NCI-H1694 treated with DMSO at 0.1 percent for 48 hours (cell line): ENCODE measurements at places on chromosomes 12 and 14.

GRCh38 chr12:44628180-44628579 lies 247.9 kb downstream of the NELL2 start:
- no peak for DNase-seq

DNA sequence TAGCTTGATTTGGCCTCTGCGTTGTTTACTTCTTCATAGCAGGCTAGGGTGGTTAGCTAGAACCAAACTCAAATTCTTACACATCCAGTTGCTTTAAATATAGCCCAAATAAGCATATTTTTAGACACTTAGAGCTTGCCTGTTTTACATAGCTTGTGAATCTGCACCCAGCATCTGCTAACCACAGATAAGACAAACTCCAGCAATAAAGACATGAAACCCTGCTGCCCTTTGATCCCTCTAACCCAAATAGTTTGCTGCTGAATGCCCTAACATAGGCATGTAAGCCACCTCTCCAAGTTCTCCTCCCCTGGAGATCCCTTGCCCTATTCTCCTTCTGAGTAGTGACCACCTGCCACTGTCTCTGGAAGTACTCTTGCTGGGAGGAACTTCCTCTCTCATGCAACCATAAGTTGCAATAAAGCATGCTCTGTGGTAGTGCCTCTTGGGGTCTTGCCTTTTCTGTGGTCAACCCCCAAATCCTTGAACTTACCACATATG lies 185.6 kb downstream of the TMEM117 start:
- DNase-seq = no peak

- no peak for DNase-seq
Measured at GRCh38 chr12:106740818-106741217, 33.7 kb upstream of the RIC8B start.

DNA sequence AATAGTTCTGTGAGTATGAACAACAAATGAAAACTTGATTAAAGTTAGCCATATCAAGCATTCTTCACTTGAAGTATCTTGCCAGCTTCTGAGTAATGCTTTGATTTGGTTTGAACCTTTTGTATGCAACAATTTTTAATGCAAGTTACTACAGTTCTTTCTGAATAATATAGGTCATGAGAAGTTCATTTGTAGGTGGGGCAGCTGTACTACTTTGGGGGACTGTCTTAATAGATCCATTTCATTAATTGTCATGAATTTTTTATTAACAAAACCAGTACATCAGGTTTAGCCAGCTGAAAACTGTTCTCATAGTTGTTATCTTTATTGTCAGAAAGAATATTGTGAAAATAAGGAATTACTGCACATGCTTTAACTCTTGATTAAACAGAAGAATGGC lies 142.7 kb downstream of the FOXA1 start:
- DNase-seq = no peak

DNA sequence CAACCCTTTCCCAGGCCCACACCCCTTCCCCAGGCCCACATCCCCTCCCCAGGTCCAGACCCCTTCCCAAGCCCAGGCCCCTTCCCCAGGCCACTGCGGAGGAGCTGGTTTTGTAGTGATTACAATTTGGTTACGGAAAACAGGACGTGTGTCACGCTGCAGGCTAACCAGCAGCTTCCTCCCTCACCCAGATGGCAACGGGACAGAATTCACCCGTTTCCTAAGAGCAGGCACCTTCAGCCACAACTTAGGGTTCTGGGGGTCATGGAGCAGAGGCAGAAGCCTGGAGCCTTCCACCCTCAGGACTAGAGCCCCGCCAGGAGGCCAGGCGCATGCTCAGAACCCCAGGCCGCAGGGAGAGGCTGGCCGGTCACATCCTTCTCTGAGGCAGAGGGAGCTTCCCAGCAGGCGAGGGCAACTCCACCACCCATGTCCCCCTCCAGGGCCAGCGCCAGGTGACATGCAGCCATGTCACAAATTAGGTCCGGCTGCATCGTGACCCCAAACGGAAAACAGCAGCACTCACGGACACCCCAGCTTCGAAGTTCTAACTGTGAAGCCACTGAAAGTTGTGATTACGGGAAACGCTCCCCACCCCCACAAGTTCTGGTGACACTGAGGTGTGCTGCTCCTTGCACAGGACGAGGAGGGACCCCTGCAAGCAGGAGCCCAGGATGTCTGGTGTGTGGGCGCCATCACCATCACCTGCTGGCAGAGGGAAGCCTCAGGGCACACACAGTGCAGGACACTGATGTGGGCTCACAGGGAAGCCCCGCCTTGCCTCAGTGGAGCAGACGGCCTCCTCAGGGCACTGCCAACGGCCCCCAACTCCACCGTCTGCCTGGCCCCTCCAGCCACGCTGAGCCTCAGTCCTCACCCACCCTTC lies 7.7 kb downstream of the BRF1 start:
- no peak for DNase-seq

- no peak for DNase-seq
Measured at GRCh38 chr12:94435511-94435927, 24.1 kb downstream of the CEP83 start.

- no peak for DNase-seq
Measured at GRCh38 chr12:113142173-113142885, 6.8 kb upstream of the RASAL1 start.

GRCh38 chr14:77065851-77066577 lies 32.0 kb upstream of the CIPC start:
- DNase-seq = no peak

- DNase-seq = no peak
Measured at GRCh38 chr12:110107369-110108281, 16.5 kb upstream of the IFT81 start.

DNA sequence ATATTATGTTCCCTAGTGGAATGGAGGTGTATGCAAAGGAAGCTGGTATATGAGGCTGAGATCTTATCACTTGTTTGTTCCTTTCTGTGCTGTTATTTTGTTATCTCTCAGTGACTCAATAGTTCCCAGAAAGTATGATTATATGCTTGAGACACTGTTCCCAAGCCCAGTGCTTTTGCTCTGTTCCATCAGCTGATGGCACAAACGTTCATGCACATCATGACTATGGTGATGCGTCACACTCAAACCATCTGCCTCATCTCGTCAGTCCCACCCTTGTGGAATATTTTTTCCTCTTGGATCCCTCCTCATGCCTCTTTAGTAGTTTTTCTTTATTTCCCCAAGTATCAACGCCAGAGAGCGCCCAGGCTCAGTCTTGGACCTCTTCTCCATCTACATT lies 786.9 kb downstream of the AACS start:
- DNase-seq = no peak

- peak; percentile 39 for DNase-seq
Measured at GRCh38 chr14:45526715-45527549, 273.9 kb upstream of the MIS18BP1 start.

DNA sequence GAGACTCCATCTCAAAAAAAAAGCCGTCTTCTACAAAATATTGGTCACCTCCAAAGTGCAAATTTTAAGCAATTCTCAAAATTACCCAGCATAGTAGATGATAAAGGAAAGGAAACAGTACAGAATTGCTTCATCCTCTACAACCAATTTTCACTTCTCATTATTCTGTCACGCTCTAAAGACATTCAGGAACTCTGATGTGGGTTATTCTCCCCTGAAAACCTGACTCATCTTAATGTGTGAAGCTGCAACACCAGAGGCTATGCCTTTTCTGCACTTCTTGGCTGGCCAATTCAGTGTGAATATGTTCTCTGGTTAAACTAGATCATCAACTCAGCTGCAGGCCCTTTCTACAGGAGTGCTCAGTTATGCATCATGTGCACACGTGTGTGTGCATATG lies 11.0 kb downstream of the PTGER2 start:
- DNase-seq = no peak

- DNase-seq = no peak
Measured at GRCh38 chr12:110421159-110421661, 17.7 kb upstream of the ANAPC7 start.

GRCh38 chr14:88546621-88547385 lies 8.0 kb downstream of the PTPN21 start:
- DNase-seq = no peak

DNA sequence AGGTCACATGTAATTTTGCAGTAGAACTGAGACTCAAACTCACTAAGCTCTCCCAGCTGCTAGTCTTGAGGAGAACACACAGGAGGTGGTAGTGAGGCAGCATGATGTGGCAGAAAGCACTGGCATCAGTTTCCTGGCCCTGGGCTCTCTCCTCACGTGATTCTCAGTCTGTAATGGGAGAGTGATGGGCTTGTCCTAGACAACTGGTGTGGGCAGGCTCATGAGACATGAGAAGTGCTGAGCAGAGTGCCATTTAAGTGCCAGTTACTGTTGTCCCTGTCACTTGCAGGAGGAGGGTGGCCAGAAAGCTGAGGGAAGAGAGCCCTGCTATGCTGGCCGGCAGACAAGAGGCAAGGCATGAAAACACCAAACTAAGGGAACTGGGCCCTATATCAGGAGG lies 48.5 kb upstream of the OVCH1 start:
- no peak for DNase-seq

GRCh38 chr14:34699873-34700621 lies 14.3 kb downstream of the CFL2 start:
- DNase-seq = peak; percentile 100

- no peak for DNase-seq
Measured at GRCh38 chr14:24240110-24240918, 2.1 kb downstream of the TINF2 start.

GRCh38 chr14:59020382-59020781 lies 168.1 kb upstream of the DAAM1 start:
- peak; percentile 37 for DNase-seq

DNA sequence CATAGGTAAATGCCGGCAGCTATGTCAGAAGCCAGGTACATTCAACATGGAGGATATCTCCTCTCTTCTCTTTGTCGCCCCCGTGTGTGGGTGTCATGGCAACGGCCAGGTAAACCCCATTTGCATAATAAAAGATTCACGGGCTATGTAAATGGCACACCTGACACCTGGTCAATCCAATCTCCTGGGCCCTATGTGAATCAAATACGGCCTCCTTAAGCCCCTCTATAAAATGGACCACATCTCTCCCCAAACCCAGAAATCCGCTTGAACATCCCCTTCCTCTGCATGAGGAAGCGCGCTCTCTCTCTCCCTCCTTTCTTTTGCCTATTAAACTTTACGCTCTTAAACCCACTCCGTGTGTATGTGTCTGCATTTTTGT lies 363.7 kb downstream of the SOX5 start:
- DNase-seq = no peak

DNA sequence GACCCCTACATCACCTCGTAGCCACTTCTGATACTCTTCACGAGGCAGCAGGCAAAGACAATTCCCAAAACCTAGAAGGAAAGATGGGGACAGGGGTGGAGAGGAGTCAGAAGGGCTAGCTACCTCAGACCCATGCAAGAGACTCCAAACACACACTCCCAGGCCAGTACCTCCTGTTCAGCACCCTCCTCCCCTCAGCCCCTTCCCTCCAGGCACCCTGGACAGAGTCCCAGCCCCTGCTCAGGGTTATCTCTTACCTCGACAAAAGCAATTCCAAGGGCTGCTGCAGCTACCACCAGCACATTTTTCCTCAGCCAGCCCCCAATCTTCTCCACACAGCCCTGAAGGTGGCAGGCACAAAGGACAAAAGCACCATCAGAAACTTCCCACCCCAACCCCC lies 3.3 kb downstream of the CD63 start:
- DNase-seq = no peak

DNA sequence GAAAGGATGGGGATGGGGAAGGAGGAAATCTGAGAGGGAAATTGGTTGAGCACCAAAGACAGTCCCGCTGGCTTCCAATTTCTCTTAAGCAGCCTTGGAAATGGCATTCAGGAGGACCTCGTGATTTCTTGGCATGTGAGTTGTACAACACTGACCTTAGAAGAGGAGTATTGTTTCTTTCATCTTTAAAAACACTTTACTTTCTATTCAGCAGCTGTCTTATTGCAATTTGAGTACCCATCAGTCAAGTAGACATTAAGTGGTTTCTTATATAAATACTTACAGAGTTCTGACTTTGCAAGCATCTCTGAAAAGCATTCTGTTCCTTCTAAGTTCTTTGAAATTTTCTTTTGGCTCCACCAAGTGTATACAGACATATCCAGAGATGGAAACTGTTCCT lies 83.2 kb downstream of the LMNTD1 start:
- no peak for DNase-seq

DNA sequence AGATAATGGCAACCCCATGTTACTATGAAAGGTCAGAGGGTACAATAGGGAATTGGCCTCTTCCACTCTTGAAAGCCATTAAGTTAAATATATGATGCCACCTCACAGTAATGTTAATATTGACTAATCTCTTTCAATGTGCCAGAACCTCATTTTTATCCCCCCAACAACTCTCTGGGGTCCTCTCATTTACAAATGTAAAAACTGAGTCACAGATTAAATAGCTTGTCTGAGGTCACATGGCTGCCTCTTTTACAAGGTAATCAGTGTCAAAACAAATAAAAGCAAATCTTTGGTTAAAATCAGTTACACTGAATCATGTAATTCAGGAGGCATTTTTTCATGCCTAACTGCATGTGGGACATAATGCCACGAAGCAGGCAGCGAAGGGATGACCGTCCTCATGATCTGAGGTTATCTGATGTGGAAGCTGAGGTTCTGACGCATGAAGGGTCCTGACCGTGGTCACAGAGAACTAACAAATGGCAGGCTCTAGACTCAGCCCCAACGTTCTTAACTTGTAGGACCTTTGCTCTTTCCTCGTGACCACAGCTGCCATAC lies 78.5 kb downstream of the PTPN21 start:
- DNase-seq = no peak

- DNase-seq = peak; percentile 52
Measured at GRCh38 chr14:31449971-31450610, 7.2 kb downstream of the DTD2 start.

DNA sequence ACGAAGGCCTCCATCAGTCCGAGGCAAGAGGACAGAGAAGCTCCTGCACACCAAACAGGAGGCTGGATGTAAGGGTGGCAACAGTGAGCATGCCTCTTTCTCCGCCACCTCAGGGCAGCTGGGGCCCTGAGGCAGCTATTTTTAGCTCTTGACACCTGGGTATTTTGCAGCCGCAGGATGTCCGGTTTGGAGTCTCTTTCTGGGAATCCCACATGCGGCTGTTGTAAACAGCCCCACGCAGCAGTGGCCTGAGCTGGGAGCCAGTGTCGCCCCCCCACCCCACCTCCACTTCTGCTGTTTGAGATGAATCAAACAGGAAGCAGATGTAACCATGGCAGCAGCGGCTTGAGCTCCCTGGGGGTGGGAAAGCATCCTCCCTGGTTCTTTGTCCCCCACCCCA lies 11.7 kb downstream of the HDAC7 start:
- DNase-seq = no peak

DNA sequence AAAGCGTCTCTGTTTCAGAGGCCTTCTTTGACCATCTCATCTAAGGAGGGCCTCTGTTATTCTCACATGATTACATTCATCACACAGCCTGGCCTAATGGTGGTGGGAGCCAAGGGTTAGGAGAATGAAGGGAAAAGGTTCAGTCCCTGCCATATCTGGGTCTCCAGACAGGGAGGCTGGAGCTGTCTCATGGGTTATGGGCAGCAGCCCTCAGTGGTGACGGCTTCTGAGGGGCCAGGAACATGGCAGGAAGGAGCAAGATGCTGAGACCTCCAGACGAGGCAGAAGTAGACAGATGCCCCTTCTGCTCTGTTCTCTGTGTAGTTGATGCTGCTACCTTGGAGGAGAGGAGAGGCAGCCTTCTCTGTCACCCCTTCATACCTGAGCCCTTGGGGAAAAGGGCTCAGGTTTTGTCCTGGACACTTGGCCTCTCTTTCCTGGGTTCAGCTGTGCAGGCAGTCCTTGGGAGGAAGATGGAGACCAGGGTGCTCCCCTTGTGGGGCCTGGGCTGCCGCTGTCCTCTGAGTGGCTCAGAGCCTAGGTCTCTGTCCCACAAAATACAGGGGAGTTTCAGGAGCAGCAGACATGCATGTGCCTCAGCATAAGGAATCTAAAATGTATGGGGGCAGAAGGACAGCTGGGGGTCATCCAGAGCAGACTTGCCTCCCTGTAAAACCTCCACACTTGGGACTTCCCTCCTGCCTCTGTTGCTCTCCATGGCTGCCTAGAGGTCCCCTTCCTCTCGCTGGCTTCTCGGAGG lies 3.6 kb downstream of the IFI27L2 start:
- DNase-seq = no peak
